Endothelial cell of umbilical vein (primary cell): ENCODE measurements at places on chromosomes 16 and 17. TPM values are rescaled to one million over a fixed set of nuclear protein-coding genes. Genes with fewer than 3 reads are reported as not detected.

Gene UTS2R
- not detected in 2 replicates for total RNA-seq

DNA sequence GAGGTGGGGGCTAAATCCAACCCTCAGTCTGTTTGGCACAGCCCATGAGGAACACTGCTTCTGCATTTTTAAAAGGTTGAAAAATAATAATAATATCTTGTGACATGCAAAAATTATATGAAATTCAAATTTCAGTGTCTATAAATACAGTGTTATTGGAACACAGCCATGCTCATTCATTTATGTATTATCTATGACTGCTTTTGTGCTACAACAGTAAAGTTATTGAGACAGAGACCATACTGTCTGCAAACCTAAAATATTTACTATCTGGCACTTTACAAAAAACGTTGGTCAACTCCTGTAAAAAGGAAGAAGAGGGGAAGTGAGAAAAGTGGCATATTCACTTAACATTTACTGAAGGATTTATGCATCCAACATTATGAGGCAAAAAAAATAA is 3.1 kb downstream of the ABCA5 start:
- peaks cover 8% of the 10 kb centered on the region for H3K4me1 ChIP-seq
- H3K4me3 ChIP-seq = no peak overlapping the region
- no peak for DNase-seq
- no peaks in the 10 kb centered on the region for H3K27me3 ChIP-seq
- no peak overlapping the region for H3K27ac ChIP-seq

DNA sequence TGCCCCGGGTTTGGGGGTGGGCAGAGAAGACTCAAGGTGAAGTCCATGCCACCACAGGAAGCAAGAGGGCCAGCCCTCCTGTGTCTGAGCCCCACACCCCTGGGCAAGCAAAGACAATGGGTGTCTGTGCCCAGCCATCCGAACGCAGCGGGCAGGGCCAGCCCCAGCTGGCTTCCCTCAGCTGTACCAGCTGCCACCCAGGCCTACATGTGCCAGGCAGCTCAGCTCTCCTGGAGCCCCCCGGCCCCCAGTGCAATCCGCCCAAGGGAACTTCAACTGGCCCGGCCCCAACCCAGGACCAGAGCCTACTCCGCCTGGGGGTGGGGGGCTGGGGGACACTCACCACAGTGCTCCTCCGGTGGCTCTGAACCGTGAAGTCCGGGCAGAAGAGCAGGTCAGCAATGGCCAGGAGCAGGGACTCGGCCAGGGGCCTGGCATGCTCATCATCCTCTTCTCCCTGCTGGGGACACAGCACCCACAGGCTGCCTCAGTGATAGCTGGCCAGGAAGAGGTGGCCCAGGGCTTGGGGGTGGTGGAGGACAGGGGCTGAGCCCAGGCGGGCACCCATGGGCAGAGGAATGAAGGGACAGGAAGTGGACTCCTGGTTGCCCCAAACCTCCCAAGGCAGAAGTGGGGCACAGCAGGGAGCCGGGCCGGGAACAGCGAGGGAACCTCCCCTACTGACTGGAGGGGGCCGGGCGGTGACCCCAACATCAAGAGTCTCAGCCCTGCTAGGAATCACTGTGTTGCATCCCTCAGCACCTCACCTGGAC is 9.8 kb downstream of the HID1 start:
- H3K4me1 ChIP-seq = no peaks in the 10 kb centered on the region
- H3K4me3 ChIP-seq = no peak overlapping the region
- no peaks in the 10 kb centered on the region for H3K27me3 ChIP-seq
- H3K36me3 ChIP-seq = no peaks in the 10 kb centered on the region
- no peak for DNase-seq

- H3K4me1 ChIP-seq = peaks cover 31% of the 10 kb centered on the region
- H3K27ac ChIP-seq = peak within 1 kb of the TSS; percentile 14
- H3K27me3 ChIP-seq = no peaks in the 10 kb centered on the region
- peaks cover 21% of the 10 kb centered on the region for H3K36me3 ChIP-seq
These were observed at the start of gene ACE for GRCh38 chr17:63476854-63477479. ACE (plus strand) TSS chr17:63477061; CDS start chr17:63477095, 34 bp downstream.

GRCh38 chr17:63425483-63425882 is 20.6 kb downstream of the CYB561 start:
- H3K27ac ChIP-seq = no peak overlapping the region
- no peaks in the 10 kb centered on the region for H3K27me3 ChIP-seq
- H3K4me1 ChIP-seq = peaks cover 30% of the 10 kb centered on the region
- no peak overlapping the region for H3K4me3 ChIP-seq
- peak; percentile 87 for DNase-seq

- H3K4me1 ChIP-seq = peaks cover 30% of the 10 kb centered on the region
- no peak overlapping the region for H3K27ac ChIP-seq
- peak overlapping the region; percentile 98 for H3K4me3 ChIP-seq
- no peaks in the 10 kb centered on the region for H3K36me3 ChIP-seq
- DNase-seq = peak; percentile 71
These were observed 1.4 kb upstream of the HES7 start for GRCh38 chr17:8125154-8125946.

DNA sequence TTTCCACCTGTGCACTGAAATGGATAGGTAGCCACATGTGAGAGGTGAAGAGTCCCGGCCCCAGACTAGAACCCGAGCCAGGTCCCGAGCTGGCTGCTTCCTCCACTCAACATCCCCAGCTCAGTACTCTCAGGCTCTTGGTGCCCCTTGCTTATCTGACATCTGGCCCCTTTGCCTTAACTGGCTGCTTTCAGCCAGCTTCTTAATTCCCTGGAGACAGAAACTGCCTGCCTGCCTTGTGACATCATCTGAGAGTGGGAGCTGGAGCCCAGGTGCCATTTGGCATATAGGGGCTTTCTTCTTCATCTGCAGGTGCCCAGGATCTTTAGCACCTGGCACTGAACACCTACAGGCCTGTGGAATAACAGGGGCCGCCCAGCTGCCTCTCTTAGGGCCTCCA is 8.9 kb downstream of the CHAD start:
- H3K4me1 ChIP-seq = no peaks in the 10 kb centered on the region
- no peak overlapping the region for H3K27ac ChIP-seq
- DNase-seq = no peak
- no peak overlapping the region for H3K4me3 ChIP-seq

DNA sequence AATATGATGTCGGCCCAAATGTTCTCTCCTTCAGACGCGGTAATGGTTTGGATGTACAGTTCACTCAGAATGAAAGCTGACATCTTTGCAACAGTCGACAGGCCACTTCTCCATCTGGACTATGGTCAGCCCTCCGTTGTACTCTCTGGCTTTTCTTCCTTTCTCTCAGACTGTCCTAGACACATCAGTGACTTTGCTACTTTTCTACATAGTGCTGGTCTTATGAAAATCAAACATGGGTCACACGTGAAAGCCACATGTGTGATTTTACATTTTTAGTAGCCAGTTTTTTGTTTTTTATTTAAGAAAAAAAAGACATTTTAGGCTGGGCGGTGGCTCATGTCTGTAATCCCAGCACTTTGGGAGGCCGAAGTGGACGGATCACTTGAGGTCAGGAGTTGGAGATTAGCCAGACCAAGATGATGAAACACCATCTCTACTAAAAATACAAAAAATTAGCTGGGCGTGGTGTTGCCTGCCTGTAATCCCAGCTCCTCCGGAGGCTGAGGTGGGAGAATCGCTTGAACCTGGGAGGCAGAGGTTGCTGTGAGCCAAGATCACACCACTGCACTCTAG is 644.1 kb downstream of the KCNJ2 start:
- H3K27ac ChIP-seq = no peak overlapping the region
- no peak overlapping the region for H3K4me3 ChIP-seq
- no peak for DNase-seq
- H3K27me3 ChIP-seq = no peaks in the 10 kb centered on the region
- no peaks in the 10 kb centered on the region for H3K4me1 ChIP-seq
- no peaks in the 10 kb centered on the region for H3K36me3 ChIP-seq

DNA sequence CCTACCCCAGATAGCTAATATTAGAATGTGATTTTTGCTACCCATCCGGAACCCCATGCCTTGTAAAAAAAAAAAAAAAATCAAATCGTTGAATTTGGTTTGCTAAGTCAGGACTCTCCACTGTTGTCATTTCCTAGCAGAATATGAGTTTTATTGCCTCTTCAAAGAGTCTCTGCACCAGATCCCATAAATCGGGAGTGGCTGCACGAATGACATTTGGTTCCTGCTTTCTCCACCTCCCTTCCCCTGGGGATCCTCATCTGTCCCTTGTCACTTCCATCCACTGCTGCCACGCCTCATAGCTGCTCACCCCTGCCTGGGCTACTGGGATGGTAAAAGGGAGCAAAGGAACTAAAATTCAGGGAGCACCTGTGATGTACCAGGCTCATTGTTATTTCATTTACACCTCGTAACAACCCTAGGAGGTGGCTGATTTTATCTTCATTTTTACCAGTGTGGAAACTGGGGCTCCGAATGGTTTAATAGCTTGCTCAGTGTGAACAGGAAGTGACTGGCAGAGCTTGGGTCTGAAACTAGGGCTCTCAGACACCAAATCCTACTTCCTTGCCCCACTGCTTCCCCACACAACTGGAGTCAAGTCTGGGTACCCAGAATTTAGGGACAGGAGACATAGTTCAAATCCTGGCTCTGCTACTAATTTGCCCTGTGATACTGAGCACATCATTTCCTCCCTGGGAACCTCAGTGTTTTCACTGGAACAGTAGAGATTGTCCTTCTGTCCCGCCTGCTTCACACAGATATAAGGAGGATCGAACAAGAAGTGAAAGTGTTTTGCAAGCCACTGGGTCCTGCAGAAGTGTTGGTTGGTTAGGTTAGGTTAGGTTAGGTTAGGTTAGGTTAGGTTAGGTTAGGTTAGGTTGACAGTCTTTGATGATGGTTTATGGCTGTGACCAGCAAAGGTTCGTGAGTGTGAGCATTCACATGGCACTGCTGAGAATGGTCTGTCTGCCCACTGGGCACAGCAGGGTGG is 585 bp upstream of the KRT36 start:
- H3K4me3 ChIP-seq = no peak overlapping the region
- DNase-seq = no peak
- H3K27ac ChIP-seq = no peak overlapping the region
- no peaks in the 10 kb centered on the region for H3K36me3 ChIP-seq
- no peaks in the 10 kb centered on the region for H3K27me3 ChIP-seq
- peaks cover 20% of the 10 kb centered on the region for H3K4me1 ChIP-seq
